ENCODE measurements at places on chromosomes 5 and 9.

DNA sequence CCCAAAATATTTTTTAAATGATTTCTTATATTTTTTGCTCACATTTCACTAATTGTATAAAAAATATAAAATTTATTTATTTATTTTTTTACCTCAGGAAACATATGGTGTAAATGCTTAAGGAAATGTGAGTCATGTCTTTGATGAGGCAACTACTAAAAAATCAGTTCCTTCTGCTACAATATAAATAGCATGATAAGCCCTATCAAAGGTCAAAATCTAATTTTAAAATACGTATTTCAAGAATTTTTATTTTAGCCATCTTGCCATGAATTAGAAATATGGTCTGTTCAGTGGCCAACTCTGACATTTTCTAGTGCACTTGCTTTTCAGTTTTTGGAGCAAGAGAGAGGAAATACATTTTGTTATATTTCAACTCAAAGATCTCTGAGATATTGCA is 50.5 kb downstream of the PDE4D start:
- DNase-seq = no peak

- no peak for DNase-seq
Observed at GRCh38 chr9:30060976-30061375, 2323.5 kb upstream of the ACO1 start.

GRCh38 chr5:102223542-102224477 is 72.3 kb downstream of the SLCO4C1 start:
- DNase-seq = no peak

DNA sequence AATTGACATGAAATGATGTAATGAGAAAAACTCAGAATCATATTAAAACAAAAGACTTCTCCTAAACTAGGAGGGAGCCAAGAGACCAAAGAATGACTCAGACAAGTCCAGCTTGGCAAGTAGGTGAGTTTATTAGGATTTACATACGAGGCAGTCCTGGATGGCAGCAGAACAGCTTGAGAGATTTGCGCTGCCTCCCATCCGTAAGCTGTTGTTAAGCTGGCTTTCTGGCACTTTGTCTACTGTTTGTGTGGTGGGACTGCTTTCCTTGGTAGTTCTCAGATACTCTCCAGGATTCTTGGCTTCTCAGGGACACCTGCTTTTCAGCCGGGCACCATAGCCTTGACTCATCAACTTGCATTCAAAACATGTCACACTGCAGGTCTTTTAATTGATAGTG is 57.6 kb downstream of the COX7C start:
- no peak for DNase-seq

DNA sequence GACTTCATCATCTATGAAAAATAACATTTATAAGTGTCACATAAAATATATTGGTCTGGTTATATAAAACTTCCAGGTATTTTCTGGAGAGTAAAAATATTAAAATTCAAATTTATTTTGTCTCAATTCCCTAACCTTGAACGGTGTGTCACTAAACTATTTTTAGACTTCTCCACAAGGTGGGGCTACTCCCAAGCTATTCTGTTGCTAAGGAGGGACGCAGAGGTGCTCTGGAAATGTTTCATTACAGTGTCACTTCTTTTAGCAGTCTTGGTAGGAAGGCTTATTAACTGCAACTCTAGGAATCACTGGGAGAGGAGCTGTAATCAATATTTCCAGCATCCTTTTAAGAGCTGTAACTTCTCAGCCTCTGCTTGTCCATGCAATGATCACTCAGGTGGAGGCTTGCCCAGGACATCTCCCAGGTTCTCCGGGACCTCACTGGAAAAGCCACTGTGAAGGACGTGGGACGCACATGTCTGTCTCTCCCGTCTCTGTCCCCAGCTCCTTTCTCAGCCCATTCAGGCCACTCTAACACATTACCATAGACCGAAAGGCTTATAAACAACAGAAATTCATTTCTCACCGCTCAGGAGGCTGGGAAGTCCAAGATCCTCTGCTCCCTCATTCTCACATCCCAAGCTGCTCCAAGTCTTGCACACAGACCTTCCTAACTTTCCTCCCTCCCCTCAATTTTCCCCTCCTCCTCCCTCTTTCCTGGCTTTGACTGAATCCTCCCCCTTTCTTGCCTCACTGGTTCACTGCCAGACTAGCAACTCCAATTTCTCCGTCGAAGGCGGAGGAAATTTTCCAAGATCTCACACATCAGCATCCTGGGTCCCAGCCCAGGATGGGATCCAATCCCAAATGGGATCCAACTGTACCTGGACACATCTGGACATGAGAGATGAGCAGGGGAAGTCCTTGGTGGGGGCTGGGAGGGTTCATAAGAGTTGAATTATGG is 32.7 kb upstream of the DNAH5 start:
- DNase-seq = no peak

DNA sequence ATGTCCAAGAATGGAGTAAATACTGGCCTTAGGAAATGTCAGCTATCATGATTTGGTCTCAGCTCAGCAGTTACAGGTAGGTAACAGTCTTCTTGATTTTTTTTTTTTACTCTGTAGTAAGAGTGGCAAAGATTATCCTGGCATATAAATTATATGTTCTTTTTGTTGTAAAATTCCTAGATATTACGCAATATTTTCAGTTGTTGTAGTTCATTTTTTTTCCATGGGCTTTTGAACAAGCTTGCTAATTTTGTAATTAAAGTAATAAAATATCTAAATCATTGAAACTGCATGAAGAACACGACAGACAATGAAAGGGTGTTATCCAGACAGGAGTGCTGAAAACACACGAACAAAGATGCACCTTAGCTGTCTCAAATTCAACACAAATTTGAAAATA is 249.4 kb downstream of the PRDM9 start:
- no peak for DNase-seq

DNA sequence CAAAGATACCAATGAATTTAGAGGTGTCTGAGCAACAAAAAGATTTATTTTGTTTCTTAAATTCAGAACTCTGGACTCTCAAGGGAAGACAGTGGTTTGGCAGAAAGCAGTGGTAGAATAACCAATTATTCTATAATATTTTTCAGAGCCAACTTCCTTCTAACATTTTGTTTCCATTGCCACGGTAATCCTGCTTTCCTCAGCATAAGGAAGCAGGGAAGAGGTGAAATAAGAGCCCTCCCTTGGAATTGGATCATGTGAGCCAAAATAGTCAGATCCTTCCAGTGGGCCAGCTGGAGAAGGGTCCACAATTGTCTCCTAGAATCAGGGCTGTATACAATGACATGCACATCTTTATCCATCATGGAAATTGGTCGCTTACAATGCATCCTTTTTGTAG is 130.0 kb upstream of the MAP1B start:
- no peak for DNase-seq

DNA sequence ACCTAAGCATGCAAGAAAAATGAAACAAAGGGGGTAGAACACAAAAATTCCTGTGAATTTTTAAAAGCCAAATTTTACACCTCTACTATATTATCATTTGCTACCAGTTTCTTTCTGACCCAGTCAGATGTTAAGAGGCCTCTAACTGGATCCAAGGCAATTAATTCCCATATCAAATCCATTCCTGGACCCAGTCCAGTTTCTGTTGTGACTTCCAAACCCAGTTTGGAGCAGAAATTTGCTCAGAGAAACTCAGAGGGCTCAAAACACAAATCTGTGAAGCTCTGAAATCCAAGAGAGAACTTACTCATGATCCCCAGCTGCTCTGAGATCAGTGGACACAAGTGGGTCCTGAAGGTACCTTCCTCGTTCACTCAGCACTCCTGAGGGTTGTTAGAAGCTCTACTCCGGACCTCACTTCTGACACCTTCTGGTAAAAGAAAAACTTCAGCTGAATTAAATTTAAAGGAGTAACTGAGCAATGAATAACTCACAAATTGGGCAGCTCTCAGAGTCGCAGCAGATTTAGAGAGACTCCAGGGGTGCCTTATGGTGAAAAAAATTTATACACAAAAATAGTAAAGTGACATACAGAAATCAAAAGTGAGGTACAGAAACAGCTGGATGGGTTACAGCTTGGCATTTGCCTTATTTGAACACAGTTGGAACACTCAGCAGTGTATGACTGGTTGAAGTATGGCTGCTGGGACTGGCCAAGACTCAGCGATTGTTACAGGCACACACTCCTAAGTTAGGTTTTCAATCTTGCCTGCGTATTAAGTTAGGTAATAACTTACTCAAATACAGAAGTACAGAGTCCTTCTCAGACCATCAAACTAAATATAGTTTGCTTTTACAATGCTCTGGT is 32.4 kb downstream of the INSL4 start:
- no peak for DNase-seq

GRCh38 chr9:34271265-34272006 is 57.6 kb downstream of the KIF24 start:
- no peak for DNase-seq

- no peak for DNase-seq
Observed at GRCh38 chr5:51002368-51002767, 335.9 kb downstream of the PARP8 start.

DNA sequence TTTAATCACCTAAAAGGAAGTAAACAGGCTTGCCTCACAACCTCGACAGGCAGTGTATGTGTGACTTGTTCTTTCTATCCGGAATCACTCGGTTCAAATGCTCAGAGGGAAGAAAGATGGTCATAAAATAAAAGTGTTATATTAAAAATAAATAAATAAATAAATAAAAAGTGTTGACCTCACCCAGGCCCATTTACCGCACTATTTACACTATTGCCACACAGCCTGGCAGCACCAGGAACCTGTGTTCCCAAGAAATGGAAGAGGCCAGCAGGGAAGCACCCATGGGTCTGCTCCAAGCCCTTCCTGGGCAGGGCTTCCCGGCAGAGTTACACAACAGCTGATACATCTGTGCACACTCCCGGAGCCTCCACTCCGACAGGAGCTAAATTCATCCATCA is 127.9 kb downstream of the EFNA5 start:
- no peak for DNase-seq
